ENCODE measurements at places on chromosomes 1 and 21.

GRCh38 chr1:64934115-64934877, 32.1 kb downstream of the JAK1 start:
- peak; percentile 69 for DNase-seq

DNA sequence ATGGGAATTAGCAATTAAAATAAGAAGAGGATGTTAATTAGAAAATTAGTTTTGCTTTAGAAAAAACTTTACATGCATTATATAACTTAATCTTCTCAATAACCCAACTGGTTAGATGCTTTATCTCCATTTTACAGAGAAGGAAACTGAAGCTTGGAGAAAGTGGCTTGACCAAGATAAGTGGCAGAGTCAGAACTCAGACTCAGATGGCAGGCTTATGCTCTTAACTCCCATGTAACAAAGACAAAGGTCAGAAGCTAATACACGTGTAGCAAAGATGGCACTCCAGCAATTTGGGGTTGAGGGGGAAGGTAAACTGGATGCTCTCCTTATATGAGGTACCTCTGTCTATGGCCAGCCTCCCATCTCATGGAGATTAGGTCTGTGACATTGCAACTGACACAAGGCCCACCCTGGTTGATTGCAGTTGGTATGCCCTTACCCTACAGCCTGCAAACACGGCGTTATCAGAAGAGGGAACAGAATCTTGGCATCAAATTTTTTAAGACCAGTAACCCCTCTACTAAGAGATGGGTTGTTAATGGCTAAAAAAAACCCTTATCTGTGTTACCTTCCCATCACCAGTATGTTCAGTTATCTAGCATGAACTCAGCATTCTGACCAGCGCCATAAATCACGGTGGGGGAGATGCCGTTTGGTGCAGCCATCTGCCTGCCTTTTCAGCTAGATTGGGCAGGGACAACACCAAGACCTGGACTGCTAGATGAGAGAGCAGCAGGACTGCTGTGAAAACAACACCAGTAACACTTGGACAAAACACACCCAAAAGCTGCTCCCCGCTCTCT, 97.0 kb downstream of the UBR4 start:
- DNase-seq: no peak

DNA sequence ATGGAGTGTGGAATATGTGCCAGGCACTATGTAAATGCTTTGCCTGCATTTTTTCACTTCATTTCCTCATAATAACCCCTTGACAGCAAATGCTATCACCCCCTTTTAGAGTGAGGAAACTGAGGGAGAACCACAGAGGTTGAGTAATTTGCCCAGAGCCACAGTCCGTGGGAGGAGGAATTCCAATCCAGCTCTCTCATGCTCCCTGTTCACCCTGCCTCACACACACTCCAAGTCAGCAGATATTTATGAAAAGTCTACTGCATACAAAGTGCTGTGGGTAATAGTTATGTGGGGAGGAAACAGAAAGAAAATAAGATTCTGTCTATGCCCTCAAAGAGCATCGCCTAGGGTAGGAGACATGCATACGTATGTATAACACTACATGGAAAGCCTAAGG, 30.9 kb upstream of the RBM15 start:
- DNase-seq: no peak

- DNase-seq: no peak
Observed at GRCh38 chr1:38740487-38740886, 119.1 kb downstream of the RRAGC start.

DNA sequence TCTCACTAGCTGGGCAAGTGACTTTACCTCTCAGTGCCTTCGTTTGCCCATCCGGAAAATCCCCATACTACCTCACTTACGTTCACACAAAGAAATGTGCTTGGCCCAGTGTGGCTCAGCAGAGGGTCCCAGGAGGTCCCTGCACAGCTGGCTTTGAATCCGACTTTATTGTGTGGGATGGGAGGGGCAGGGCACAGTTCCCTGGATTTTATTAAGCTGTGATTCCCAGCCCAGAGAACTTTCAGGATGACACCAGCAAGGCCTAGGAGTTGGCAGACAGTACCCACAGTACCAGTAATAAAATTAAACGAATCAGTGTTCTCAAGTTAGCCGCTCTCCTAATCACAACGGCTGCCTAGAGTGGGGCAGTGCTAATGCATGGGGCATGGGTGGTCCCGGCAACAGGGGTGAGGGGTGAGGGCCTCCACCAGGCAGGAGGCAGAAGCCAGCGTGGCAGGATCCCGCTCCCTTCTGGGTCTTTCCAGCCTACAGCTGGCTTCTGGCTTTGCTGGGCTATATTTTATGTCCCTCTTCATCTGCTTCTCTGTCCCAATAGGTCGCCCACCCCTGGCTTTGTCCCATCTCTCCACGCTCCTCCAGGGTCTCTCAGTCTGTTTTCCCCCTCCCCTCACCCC, 74.9 kb downstream of the VWA5B1 start:
- no peak for DNase-seq

DNA sequence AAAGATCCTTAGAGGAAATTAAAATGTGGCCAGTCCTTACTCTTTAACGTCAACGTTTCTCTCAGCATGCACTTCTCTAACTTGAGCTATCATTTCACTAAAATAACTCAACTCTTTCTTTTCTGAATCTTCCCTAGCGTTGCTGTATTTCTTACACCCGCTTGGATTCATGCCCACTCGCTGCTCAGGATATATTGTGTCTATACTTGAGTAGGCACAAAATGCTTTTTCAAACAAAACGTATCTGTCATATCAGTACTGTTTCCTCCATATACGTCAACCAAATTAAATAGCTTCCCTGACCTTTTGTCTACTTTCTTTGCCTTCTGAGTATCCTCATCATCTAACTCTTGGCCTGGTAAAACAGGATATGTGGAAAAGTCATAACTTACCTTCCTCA, 549.7 kb downstream of the SMYD3 start:
- DNase-seq: no peak

GRCh38 chr1:3033790-3034090, 12.5 kb downstream of the ACTRT2 start:
- no peak for DNase-seq

- peak; percentile 87 for DNase-seq
Observed at GRCh38 chr1:4736254-4736653, 81.8 kb downstream of the AJAP1 start.

- no peak for DNase-seq
Observed at GRCh38 chr1:155769257-155769656, 80.4 kb downstream of the DAP3 start.

DNA sequence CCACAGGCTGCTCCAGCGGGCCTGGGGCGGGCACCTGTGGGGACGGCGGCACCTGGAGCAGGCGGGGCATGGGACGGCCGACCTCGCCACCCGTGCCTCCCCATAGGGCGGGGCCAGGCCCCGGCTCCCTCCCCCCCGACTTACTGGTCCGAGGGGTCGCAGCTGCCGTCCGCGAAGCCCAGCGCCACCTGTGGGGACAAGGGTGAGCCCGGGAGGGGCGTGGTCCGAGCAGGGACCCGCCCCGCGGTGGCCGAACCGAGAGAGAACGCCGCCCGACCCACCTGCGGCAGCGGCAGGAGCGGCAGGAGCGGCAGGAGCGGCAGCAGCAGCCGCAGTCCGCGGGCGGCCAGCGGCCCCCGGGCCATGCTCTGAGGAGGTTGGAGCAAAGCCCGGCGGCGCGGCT, at the start of gene TMEM52:
TSS of gene TMEM52 (minus strand) at position 379 of the 403 bp plus-strand sequence. CDS start at position 365, 14 bp downstream.
- no peak for DNase-seq

- DNase-seq: no peak
Observed at GRCh38 chr1:6508816-6509189, 17.3 kb upstream of the PLEKHG5 start.

DNA sequence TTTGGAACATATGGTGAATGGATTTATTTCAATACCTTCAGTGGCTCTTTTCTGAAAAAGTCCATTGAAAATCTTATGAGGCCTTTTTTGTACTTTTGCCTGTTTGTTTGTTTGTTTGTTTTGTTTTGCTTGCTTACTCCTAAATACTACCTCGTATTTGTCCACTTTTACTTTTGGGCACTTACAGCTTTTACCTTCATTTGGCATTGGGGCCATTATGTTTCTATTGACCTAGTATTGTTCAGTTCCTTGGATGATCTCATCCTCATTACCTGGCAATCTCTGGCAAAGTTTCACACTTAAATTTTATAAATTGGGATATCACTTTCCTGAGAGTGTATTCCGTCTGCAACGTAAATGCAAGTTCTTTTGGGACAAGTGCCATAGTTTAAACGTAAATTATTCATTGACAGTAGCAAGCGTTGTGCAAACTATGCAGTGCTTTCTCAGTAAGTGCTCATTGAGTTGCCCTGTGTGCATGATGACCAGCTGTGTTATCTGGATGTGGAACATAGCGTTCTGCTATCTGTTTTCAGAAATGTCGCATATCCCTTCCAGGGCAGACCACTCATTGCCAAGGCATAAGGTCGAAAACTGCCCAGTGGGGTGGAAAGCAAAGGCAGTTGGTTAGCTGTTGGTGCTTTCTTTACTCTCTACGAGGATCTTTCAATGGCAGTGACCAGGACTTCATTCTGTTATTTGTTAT, 51.1 kb downstream of the LRRC8D start:
- no peak for DNase-seq

GRCh38 chr1:217562229-217562878, 68.5 kb downstream of the GPATCH2 start:
- DNase-seq: no peak

GRCh38 chr1:151839457-151840403, at the start of gene C2CD4D:
Gene C2CD4D, minus strand, starts transcription at chr1:151839820. Its CDS starts 831 bp downstream, at chr1:151838989.
- no peak for DNase-seq

GRCh38 chr1:9385801-9386573, 93.3 kb downstream of the SPSB1 start:
- DNase-seq: no peak

DNA sequence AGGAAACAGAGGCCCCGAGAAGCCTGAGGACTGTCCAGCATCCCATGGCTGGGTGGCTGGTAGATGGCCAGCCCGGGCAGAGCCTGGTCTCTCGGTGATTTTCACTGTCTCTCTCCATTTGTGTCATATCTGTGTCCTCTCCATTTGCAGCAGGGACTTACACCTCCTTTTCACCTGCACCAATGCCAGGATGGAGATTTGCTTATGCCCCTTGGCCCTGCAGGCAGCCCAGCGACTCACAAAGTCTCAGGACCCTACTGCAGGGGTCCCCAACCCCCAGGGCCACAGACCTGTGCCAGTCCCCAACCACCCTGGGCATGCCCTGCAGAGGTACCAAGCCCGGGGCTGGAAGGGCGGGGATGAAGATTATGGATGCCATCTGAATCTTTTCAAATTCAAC, 201.6 kb downstream of the RHOU start:
- no peak for DNase-seq

DNA sequence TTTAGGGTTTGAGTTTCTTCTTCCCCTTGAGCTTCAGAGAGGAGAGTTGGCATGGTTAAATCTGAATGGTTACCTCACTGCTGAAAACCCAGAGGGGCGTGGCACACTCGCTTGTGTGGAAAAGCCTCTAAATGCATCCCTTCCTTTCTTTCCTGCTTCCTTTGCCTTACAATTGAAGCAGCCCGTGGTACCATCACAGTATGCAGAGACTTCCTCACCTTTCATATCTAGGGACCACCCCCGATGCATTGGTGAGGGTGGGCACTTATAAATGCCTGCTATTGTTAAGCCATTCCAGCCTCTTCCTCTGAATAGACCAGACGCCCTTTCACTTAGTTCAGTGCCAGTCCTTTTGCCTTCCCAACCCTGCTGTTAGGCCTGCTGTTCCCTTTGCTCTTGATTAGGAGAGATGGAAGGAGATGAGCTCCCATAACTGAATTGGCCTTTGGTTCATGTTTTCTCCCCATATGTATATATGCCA, 21.9 kb upstream of the LAX1 start:
- DNase-seq: no peak

DNA sequence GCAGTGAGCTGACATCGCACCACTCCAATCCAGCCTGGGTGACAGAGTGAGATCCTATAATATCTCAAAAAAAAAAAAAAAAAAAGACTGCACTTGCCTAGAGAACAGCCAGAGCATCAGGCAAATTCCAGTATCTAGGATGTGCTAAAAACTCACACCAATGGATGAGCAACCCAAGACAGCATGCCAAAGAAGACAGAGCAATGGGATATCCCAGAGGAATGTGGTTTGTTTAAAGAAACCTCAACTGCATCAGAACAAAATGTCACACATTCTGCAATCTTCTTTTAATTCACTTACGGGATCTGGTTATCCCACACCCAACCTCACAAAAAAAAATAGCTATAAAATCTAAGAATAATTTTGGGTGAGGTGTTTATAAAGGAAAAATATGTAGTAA, 7.3 kb downstream of the KCNH1 start:
- DNase-seq: no peak

DNA sequence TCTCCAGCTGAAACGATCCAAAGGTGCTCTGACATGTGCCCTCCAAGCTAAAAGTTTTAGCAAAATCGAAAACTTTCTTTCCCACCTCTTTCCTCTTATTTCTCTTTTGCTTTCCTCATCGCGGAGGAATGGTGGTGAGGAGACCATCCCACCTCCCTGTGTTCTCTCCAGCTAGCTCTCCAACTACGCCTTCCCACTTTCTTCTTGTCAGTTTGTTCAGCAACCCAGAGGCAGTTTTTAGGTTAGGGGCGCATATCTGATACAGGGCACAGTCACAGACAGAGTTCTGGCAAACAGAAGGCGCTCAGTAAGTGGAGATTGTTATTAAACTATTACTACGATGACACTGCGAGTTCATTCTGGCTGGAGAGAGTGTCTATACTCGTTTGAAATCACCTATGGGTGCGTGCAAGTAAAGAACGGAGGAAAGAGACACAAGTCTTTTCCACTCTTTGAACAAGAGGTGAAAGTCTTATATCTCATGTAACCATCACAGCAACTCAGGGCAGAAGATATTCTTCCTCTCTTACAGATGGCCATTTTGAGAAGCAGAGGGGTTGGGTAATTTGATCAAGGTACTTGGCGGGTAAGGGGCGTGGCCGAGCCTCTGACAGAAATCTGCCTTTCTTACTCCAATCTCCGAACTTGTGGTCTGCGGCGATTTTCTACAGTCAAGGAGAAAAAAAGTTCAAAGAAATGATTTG, 13.9 kb downstream of the HLX start:
- DNase-seq: no peak

- no peak for DNase-seq
Observed at GRCh38 chr1:40847023-40847745, 15.0 kb downstream of the CITED4 start.

DNA sequence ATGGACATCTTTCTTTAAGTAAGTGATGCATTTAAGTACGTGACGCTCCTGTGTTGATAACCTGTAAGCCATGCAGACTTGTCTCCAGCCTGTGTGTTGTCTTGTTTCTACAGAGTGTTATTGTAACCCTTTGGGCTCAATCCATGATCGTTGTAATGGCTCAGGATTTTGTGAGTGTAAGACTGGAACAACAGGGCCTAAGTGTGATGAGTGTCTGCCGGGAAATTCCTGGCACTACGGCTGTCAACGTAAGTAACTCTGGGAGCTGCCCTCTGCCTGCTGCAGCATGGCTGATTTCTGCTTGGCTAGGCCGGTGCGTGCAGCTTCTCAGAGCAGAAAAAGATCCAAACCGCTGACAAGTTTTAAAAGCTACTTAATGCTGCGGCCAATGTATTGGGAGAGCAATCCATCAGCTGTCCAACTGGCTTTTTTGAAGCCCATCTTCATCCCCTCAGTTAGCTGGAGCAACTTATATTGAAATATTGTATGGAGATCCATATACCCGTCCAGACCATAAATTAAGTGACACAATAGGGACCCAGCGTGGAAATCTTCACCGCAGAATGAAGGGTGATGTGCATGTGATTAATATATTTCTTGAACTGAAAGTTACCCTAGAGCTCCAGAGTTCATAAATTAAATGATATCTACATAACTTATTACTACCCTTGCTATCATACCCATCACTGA, 295.9 kb downstream of the NTNG1 start:
- no peak for DNase-seq

GRCh38 chr1:55524006-55524405, 308.8 kb upstream of the USP24 start:
- no peak for DNase-seq

Measured in NB4 (cell line).